ENCODE measurements at places on chromosomes 3 and 15.
A peak's percentile ranks its signal among the peaks of the same experiment; 100 is the strongest.

DNA sequence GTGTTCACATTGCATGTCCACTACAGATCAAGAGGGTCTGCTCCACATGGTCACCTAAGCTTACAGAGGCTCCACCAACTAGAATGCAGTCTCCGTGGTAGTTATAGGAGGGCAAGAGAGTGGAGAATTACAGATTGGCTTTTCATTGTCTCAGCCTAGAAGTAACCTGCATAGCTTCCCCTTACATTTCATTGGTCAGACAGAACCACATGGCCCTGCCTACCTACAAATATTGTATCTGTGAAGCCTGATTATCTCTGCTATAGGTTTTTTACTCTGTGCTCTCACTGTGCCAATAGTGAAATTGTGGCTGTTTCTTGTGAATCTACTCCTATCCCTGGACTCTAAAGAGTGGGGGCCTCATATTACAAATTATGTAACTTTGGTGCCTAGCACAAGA, 2.5 kb upstream of the TLNRD1 start:
- DNase-seq, result no peak

DNA sequence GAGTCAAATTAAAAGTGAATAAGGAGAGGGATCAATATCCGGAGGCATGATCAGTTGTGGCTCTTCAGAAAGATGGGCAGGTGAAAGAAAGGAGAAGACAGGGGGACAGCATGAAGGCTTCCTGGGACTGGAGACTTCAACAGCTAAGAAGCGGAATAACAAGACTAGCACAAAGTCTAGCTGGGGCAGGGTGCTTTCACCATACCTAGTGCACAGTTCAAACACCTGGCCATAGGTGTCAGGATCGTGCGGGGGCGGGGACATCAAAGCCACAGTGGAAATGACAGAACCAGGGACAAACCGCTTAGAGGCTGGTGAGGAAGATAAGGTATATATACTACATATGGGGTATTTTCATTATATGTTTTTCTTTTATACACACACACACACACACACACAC, 66.2 kb upstream of the FOXP1 start:
- no peak for DNase-seq

DNA sequence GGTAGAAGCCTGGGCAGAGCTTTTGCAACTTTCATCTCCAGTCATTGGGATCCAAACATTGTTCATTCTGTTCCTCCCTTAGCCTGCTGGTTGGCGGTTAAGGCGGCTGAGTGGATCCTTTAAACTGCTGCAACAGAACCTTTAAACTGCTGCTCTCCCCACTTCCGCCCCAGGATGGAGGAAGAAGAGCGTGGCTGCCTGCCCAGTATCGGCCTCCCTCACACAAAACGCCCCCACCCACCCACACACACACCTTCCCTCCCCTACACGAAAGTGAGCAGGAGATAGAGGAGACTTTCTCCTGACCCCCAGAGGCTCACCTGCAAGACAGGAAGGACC, 460 bp upstream of the ZMAT3 start:
- no peak for DNase-seq

- no peak for DNase-seq
These were observed 285.4 kb downstream of the ZBTB20 start for GRCh38 chr3:114861666-114862065.

- no peak for DNase-seq
These were observed 104.6 kb downstream of the RAP2B start for GRCh38 chr3:153266619-153267018.

- no peak for DNase-seq
These were observed 13.6 kb upstream of the DAG1 start for GRCh38 chr3:49456466-49456865.

GRCh38 chr3:149128821-149129220, 617 bp upstream of the HPS3 start:
- DNase-seq, result no peak

DNA sequence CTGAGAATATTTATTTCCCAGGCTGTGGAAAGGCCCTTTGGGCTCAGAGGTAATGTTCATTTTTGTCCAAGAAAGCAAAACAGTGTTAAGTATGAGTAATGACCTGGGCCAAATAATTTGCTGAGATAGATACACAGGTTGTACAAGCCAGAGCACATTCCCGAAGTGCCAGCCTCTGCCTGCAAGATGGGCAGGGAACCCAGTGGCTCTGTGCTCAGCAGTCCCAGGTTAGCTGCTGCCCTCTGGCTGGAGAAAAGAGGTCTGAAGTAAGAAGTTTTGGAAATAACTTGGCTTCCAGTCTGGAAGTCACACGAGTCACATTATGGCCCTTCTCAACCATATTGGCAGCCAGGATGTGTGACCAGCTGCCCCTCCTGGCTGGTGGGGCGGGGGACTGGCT, 20.2 kb downstream of the MYZAP start:
- DNase-seq, result no peak

DNA sequence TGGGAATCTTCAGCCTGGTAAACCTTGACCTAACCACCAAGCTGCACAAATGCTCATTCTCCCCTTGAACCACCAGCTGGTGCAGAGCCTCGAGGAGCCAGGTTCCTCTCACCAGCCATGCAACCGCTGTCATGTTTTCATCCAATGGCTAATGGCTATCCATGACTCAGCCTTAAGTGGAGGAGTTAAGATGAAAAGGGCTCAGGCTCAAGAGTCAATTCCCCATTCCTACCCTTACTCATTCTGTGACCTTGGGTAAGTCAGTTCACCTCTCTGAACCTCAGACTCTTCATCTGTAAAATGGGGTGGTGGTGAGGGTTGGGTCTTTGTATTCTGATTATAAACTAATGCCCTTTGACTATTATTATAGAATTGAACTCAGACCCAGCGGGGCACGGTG, 515.6 kb downstream of the SHQ1 start:
- no peak for DNase-seq

- DNase-seq, result no peak
These were observed 116.2 kb downstream of the ROBO1 start for GRCh38 chr3:79651536-79652065.

DNA sequence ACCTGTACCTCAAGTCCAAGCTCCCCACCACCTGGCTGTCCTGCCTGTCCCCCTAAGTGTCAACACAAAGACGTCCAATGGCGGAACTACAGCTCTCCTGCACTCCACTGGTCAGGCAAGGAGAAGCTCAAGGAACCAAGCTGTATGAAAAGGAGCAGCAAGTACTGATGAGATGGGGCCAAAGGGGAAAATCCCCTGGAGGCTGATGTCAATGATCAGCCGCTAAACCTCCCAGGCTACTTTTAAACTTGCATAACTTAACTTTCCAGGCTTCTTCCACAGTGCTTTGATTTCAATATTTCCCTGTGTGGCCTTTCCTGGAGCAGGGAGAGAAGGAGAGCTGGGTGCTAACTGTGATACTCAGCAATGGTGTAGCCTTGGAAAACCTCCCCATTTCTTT, 35.0 kb downstream of the TM4SF4 start:
- no peak for DNase-seq

- DNase-seq, result no peak
These were observed 175.5 kb upstream of the SLCO3A1 start for GRCh38 chr15:91678003-91678402.

GRCh38 chr3:63390710-63391230, 112.7 kb downstream of the SYNPR start:
- DNase-seq, result no peak

GRCh38 chr15:95295896-95296625, 1034.4 kb upstream of the NR2F2 start:
- DNase-seq, result peak; percentile 79

- no peak for DNase-seq
These were observed 354.5 kb upstream of the THBS1 start for GRCh38 chr15:39226169-39226937.

- peak; percentile 46 for DNase-seq
These were observed 30.7 kb upstream of the ST3GAL6 start for GRCh38 chr3:98732286-98733052.

- DNase-seq, result no peak
These were observed 79.2 kb downstream of the P3H2 start for GRCh38 chr3:190041333-190042041.

DNA sequence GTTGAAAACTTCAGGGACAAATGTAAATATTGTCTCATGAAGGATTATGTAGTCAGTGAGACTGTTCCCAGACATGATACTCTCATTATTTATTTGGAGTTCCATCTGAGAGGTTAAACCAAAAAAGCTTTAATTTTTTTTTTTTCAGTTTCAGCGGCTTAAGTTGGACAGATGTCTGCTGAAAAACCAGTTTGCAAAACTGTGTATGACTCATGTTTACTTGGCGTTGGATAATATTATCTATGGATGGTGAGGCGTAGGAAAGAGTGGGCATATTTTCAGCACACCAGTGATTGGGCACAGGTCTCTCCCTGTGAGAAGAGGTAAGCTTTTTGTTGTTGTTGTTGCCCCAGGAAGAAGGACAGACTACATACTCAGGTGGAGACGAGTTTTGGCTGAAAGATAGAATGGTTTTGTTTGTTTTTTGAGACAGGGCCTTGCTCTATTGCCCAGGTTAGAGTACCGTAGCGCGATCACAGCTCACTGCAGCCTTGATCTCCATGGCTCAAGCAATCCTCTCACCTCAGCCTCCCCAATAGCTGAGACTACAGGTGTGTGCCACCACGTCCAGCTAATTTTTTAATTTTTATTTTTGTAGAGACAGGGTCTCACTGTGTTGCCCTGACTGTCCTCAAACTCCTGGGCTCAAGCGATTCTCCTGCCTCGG, 16.4 kb upstream of the ANXA2 start:
- DNase-seq, result no peak

DNA sequence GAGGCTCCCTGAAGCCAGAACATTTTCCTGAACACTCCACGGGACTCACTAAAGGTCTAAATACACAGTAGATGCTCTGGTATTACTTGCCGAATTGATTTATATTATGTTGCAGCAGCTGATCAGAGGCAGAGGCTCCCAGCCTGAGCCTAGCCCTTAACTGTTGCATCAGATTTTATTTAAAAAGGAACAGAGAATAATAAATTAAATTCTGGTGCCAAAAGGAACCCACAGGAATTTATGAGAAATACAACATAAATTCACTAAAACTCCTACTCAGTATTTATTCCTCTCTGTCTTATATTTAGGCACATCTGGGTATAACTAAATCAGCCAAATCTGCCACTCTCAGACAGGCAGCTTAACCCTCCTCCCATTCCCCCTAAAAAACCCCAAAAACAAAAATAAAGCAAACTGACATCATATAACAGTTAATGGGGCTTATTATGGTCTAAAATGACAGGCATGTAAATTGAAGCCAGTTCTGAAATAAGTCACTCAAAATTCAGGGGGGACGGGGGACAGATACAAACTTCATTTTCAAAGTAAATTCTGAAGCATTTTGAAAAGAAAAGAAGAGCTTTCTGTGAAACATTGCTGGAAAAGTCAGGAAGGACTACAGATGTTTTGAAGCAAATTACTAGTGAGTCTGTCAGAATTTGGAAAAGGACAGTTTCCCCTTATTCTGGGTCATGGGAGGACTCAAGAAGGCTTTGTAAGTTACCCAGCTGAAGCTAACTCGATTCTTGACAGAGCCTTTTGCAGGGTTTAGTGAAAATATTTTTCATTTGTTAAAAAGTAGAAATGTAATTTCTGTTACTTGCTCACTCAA, 53.8 kb upstream of the CORO2B start:
- no peak for DNase-seq

- no peak for DNase-seq
These were observed 70.4 kb upstream of the SETMAR start for GRCh38 chr3:4232798-4233197.

DNA sequence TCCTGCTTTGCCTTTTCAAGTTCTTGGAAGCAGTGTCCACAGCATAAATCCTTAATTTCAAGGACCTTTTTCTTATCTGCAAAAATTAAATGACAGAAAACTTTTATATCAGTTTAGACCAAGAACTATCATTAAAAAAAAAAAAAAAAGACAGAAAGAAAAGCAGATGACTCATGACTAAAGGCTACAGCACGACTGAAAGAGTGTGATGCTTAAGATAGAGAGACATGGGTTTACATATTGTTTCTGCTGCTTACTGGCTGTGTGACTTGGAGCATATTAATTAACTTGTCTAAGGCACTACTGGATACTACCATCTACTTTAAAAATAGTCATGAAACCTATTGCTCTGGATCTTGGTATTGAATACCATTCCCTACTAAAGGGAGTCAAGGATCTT, 62.3 kb downstream of the CEP152 start:
- no peak for DNase-seq

- DNase-seq, result no peak
These were observed 527.4 kb downstream of the SI start for GRCh38 chr3:164550857-164551256.

DNA sequence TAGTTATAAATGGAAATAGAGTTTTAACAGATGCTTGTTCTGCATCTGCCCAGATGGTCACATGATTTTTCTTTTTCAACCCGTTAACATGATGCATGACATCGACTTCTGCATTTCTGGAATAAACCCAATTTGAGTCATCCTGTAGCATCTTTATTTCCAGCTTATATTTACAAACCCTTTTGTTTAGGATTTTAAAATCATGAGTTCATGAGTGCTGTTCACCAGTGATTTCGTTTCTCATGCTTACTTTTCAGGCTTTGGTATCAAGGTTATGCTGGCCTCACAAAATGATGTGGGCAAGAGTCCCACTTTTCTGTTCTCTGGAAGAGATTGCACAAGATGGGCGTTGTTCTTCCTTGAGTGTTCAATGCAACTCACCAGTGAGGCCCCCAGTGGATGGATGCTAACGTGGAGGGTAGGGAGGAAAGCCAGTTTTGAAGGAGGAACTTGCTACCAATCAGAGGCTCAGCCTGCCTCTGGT, 5.2 kb downstream of the HRH1 start:
- no peak for DNase-seq

- DNase-seq, result no peak
These were observed 110.3 kb upstream of the MITF start for GRCh38 chr3:69628951-69629350.

DNA sequence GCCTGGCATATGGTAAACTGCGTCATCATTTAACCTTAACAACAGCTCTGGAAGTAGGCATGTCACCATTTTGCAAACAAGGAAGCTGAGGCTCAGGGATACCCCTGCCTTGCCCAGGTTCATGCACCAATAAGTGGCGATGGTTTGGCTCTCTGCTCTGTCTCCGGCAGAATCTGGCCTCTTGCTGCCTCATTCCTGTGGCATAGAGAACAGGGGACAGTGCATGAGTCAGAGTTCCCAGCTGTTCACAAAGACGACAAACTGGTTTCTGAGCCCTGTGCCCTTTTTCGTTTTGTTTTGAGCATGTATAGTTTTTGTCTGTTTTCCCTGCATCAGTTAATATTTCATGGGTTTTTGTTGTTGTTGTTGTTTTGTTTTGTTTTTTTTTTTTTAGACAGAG, 236.8 kb downstream of the OPA1 start:
- no peak for DNase-seq

DNA sequence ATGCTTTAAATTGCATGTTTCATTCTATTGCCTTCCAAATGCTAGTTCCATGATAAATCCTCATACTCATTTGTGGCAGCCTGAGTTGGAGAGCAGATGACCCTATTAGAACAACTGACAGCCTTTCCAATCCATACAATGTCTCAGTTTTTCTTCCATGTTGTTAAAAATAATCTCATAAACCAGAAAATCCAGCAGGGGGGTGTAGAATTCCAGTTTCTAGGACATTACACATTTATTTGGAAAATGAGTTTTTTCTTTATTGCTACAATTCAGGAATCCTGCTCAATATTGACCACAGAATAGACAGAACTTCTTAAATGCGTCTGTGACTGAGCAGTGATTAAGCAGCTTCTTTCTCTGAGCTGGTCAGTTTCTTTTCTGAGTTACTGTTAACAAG, 174.2 kb upstream of the ATP10A start:
- DNase-seq, result no peak

Measured in kidney capillary endothelial cell (primary cell).